ENCODE measurements at places on chromosomes 3 and 15.

DNA sequence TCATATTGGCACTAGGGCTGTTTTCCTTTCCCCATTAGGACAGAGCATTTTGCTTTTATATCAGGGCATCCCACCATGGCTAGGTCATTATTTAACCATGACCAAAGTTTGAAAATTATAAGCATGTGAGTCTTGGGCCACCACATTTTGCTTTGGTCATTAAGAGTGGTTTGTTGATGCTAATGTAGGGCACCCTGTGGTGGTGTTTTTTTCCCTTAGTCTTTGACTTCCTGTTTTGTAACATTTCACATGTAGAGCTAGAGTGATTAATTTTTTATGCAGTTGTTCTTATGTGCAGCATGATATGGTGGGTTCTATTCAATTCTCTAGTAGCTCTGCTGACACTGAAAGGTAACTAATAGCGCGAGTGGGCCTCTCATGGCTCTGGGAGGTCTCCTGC is 249.6 kb upstream of the ROBO1 start:
- DNase-seq, result no peak

- no peak for DNase-seq
These were observed 41.4 kb downstream of the SACM1L start for GRCh38 chr3:45730409-45731154.

DNA sequence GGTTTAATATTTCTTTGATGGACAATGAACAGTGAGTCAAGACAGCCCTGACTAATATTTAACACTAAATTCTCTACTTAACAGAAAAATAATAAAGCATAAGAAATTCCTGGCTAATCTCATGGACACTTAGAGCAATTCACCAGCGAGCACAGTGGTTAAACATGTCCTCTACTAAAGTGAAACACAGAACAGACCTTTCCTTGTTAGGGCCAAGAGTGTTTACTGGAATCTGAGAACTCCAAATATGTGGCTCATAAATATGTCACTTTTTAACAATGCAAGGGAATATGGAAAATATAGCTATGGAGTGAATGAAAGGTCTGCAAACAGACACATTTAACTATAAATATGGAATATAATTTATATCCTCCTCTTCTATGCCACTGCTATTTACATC is 18.6 kb upstream of the IGSF10 start:
- DNase-seq, result no peak

GRCh38 chr15:62874959-62875625 is 167.5 kb upstream of the TPM1 start:
- DNase-seq, result no peak

DNA sequence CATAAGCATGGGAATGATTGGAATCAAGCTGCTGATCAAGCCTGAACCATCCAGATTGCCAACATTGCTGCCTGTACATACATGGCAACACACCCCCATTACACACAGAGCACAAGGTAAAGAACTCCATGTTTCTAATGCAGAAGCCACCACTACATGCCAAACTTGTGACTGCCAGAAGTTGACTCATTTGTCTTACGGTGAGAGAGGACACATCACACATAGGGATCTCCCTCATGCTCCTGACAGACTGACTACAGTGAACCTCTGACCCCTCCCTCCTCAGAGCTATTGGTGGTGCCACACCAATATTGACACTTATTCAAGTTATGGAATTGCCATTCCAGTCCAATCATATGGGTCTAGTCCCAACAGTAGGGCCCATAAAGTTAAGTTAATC is 42.3 kb downstream of the EFHB start:
- no peak for DNase-seq

DNA sequence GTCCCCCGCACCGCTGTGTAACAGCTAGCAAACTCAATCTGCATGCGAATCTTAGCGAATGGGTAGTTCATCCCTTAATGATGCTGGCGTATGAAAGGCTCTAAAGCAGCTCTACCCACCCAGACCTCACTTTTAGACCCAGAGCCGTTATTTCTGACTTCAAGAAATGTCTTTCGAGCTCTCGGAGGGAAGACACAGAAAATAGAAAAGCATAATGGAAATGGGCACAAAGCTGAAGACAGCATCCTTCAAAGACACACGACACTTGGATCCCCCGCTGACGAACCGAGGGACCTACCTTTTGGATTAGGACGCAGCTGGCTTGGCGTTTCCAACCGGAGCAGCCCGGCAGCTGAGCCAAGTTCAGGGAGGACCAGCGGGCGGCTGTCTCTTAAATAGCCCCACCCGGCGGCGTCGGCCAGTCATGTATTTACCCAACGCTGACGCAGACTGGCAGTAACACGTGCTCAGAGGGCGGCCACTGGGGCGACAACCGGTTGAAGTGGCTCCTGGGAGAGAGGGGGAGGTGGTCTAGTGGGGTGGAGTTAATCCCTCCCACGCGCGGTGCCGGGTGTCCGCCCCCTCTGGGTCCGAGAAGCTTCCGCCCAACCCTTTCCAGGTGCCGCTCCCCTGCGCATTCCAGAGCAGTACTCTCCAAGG is 1.5 kb downstream of the CCK start:
- no peak for DNase-seq

DNA sequence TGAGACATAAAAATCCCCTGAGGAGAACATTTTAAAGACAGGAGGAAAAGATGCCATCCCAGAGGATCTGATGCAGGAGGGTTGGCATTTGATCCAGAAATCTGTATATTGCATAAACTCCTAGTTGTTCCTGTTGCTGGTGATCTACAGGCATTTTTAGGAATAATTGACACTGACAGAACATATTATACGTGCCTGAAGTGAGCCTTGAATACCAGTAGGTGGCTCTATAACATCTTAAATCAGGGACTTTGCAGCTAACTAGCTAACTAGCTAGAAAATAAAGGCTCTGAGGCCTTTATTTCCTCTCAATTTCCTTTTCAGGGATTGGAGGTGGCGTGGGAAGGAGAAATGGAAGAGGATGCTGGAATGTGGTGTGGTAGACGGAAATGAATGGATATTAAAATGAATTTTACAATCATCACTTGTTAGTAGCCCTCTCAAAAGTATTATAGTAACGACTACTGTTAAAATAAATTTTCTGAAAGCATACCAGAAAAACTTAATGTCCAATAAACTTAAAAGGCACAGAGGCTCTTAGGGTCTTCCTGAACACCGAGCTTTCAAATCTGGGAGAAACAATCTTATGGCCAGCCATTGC is 73.8 kb upstream of the ZBED2 start:
- DNase-seq, result no peak

GRCh38 chr3:148344521-148344920 is 353.2 kb upstream of the AGTR1 start:
- DNase-seq, result no peak

- DNase-seq, result no peak
These were observed 10.8 kb downstream of the CACNA2D3 start for GRCh38 chr3:54133196-54133595.

DNA sequence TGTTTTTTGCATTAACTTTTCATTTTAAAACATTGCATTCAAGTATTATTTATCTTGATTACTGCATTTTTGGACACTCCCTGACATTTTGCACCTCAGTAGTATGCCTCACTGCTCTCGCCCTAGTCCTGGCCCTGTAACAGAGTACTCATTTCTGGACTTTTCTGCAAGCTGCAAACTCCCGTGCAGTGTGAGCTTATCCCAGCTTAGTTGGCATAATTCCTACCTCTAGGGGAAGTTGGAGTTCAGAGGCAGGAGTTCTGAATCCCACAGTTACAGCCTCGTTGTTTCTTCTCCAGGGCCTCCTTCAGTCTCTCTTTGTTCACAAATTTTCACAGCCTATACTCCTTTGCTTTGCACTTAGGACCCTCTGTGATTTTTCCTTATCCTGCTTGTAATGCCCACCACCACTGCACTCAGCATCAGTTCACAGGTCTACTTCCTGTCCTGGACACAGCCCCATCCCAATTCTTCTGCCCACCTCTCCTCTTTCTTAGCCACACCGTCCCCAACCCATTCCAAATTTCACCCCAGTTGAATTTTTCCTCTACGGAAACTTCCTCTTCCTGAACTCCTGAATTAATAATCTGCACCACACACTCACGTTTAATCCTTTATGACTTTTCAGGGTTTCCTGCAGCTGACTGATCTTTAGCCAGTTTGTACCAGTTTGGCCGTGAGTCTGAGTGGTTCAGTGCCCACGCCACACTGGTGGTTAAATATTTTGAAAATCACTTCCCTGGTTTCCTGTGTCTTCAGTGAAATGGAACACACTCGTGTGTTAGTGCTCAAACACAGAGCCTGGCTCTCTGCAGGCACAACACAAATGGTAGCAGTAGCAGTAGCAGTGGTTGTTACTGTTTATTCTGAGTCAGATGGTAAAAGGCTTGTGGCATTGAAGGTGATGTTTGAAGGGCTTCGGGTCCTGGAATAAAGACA is 6.3 kb upstream of the CTSH start:
- no peak for DNase-seq

DNA sequence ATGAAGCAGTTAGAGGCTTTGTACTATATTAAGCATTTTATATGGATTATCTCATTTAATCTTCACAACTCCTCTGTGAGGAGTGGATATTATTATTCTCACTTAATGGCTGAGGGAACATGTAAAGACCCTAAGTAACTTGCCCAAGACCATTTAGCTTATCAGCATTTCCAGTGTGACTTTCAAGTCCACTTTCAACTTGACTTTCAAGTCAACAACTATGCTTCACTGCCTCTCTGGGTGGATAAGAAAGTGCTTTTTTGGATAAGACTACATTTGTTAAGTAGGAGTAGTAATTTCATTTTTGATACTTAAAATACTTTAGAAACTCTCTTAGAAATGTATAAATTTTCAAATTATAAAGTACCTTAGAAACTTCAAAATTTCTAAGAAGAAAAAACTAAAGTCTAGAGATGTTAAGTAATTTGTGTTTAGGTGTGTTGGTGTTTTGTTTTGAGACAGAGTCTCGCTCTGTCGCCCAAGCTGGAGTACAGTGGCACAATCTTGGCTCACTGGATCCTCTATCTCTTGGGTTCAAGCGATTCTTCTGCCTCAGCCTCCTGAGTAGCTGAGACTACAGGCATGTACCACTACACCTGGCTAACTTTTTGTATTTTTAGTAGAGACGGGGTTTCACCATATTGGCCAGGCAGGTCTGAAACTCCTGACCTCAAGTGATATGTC is 71.8 kb downstream of the MINDY2 start:
- no peak for DNase-seq

DNA sequence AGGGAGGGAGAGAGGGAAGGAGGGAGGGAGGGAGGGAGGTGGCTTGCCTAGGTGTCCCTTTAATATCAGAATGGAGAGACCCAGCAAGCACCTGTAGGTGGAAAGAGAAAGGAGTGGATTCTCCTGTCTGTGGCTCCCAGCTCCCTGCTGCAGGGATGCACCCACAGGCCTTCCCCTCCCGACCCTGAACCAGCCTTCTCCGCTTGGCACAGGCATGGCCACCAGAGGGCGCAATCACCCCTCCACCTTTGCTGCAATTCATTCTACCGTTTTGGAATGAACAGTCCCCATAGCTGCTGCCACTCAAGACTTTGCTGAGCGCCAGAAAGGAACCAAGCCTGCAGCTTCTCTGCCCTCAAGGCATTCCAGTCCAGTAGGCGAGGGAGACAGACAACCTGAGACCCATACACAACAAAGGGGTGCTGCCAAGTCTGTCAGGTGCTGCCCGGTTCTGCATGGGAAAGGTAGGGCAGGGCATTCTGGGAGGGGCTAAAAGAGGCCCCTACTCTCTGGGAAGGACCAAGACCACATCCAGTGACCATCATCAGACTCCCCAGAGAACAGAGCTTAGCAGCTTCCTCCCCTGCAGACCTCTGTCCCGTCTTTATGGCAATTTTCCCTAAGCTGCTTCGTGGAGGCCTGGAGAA is 4.9 kb downstream of the TLR9 start:
- peak; percentile 94 for DNase-seq

DNA sequence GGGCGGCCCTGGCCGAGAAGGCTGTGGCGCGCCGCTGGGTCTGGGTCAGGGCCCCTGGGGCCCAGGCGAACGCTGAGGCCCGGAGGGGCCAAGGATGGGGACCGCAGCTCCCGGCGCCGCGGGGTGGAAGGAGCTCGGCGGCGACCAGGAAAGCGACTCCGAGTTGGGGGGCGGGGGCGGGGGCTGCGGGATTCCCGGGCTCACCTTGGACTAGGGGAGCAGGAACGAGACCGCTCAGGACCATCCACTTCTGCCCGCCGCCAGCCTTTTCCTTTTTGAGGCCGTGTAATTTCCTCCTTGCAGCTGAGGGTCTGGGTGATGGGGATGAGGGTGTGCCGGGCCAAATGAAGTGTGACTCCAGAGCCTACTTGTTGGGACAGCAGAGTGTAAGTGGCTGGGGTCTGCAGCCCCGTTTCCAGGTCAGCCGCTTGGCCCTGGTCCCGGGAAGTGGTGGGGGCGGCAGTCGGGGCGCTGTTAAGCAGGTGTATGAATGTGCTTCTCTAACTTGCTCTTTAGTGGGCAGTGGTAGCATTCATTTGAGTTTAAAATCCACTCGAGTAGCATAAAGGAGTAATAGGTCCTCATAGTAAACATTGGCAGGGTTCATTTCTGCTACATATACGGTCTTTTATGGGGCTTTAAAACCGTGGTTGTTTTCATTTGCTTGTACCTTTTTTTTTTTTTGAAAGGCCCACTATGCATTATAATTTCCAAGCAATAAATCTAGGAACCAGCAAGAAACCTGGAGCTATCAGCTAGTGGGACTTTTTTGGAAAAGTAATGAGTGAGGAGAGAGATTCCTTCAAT is 717 bp downstream of the PXK start:
- DNase-seq, result peak; percentile 37

GRCh38 chr15:41894791-41895463 is 1.1 kb upstream of the SPTBN5 start:
- peak; percentile 95 for DNase-seq

- DNase-seq, result no peak
These were observed 49.5 kb upstream of the FILIP1L start for GRCh38 chr3:100163787-100164186.

GRCh38 chr3:117589454-117589853 is 879.9 kb downstream of the TUSC7 start:
- no peak for DNase-seq

DNA sequence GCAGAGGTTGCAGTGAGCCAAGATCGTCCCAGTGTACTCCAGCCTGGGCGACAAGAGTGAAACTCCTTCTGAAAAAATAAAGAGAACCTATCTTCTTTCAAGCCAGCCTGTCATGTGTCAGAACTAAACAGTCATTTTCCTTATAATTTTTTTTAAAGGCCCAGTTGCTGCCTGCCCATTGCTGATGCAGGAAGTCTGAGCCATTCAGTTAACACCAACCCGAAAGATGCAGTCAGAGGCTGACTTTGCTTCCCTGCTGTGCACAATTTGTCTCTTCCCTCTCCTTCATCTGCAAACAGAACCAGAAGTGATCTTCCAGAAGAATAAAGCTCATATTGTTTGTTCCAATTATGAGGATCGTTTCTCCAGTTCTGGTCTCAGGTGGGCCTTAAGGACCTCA is 220.6 kb downstream of the SLCO3A1 start:
- DNase-seq, result no peak

- no peak for DNase-seq
These were observed 25.5 kb upstream of the FRMD4B start for GRCh38 chr3:69411346-69411745.
